Cortex of kidney (tissue), 1 donor: ENCODE measurements at places on chromosomes 7 and 10.

DNA sequence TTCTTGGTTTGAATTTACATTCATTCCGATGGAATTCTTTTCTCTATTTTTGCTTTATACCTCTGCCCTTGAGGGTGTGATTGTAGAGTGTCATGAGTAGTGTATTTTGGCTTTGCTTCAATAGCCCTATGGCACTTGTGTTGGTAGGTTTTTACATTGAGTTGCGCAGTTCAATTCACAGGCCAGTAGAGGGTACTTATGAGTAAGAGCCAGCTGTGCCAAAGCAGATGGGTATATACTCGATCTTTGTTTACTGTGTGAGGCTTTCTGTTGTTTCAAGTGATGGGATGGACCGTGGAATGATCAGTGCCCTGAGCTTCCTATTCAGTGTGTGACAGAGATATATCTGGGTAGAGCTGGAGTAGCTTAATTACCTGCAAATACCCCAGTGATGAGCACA is 4.3 kb upstream of the AKR1C3 start:
- no peak for DNase-seq

- DNase-seq, result no peak
Observed at GRCh38 chr10:123787566-123787965, 104.0 kb downstream of the CPXM2 start.

GRCh38 chr7:14936554-14936953 is 34.0 kb upstream of the DGKB start:
- DNase-seq, result no peak

- DNase-seq, result no peak
Observed at GRCh38 chr10:11993834-11994468, 48.7 kb downstream of the UPF2 start.

GRCh38 chr10:67696679-67697078 is 684 bp upstream of the CTNNA3 start:
- no peak for DNase-seq

DNA sequence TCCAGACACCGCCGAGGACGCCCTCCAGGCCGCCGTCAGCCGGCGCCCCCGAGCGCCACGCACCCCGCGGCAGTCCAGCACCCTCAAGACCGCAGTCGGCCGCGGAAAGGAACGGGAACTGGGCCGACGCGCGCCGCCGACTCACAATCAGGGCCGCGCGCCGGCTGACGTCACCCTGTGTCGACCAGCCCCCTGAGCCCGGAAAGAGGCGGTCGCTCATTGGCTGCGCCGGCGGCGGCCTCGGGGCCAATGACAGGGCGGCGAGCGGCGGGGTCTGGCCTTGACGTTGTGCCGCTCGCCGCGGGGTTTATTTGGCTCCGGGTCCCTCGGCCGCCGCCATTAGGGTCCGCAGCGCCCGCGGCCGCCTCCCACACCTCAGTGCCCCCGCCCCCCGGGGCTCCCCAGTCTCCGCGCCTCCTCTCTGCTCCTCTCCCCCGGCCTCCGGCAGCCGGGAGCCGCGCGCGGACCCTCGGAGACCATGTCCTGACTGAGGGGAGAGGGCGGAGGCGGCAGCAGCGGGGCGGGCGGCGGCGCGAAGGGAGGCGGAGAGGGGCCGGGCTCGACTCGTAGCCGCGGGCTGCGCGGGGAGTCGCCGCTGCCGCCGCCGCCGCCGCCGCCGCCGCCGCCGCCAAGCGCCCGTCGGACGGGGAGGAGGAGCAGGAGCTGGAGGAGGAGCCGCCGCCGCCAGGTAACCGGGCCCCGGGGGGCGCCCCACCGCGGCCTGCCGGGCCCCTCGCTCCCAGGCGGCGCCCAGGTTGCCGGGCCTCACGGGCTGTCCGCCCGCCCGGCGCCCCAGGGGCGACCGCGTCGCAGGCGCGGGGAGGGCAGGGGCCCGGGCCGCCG is 25.1 kb upstream of the ZRANB1 start:
- peak; percentile 19 for DNase-seq

GRCh38 chr7:4247106-4247876 is 434.8 kb upstream of the FOXK1 start:
- no peak for DNase-seq

DNA sequence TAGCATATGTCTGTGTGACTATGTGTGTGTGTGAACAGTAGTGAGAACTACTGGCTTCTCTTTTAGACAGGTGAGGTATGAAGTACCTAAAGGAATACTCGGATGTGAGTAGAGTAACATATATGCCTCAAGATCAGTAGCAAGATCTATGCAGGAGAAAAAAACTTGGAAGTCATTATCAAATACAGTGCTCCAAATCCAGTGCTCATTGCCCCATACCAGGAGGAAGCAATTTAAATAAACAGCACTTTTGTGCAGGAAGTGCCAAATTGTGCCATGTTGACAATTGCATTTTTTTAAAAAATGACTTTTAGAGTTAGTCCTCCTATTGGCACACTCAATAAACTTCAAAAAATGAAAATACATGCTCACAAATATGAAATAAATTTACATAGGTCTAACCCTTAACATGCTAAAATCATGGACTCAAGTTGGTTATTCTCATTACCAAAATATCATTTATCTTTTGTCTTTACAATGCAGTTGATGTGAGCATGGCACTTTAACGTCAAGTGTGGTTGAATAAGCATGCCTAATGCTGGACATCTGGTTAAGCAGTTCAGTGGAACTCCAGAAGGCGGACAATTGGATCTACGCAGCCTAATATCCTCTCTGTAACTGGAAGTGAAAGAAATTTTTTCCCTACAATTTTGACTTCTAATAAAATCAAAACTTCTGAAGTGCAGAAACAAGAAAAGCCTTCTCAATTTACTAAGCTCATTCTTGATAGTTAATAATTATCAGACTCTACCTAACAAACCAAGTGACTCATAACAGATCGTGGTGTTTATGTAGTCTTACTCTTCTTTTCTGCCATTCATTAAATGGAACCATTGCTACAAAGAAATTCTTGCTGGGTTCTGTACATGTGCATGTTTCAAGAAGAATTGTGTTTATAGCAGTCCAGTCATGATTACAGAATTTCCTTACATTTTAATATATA is 195.2 kb downstream of the MDFIC start:
- no peak for DNase-seq

DNA sequence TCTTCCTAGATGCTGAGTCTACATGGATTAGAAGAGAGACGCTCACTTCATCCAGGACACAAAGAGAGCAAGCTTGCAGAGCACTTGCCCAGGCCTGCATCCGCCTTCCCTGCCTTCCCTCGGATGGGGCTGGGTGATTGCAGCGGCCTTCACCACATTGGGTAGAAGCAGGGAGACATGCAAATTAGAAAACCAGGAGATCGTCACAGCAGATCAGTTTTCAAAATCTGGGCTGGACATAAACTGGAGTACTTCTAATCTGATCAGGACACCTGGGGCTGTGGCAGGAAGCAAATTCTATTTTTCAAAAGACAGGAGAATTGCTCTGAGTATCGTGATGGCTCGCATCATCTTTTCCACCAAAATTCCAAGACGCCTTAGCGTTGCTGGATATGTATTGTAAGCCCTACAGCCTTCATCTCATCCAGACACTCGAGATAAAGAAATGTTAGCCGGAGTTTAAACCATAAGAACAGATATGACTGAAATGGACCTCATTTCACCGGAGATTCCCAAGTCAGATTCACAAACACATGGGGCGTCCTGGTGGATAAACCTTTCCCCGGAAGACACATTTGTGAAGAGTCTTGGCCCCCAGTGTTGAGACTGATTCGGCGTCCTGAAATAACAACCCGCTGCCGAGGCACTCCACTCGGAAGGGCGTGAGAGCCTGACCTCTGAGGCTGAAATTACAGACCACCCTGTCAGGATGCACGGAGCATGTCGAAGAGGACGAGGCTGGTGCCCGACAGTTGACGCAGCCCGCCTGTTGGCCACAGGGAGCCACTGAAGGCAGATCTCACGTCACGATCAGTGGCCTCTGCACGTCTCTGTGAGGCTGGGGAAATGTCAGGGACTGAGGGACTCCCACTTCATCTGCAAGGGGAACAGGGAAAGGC is 91.2 kb upstream of the PARD3 start:
- DNase-seq, result no peak

DNA sequence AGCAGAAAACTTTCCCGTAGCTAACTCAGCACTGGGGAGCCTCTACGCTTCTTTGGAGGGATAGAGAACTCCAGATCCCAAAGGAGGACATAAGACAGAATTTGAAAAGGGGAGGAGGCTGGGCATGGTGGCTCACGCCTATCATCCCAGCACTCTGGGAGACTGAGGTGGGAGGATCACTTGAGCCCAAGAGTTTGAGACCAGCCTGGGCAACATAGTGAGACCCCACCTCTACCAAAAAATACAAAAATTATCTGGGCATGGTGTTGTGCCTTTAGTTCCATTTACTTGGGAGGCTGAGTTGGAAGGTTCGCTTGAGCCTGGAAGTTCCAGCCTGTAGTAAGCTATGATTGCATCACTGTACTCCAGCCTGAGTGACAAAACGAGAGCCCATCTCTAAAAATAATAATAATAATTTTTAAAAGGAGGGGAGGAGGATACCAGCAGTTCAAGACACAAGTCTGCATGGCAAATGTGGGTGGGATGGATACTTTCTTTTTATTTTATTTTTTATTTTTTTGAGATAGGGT is 165.9 kb upstream of the SH2B2 start:
- no peak for DNase-seq

GRCh38 chr10:112883360-112884178 is 66.5 kb upstream of the TCF7L2 start:
- no peak for DNase-seq

GRCh38 chr7:34756025-34756437 is 98.0 kb downstream of the NPSR1 start:
- DNase-seq, result no peak

GRCh38 chr10:128210215-128211063 is 84.2 kb upstream of the MKI67 start:
- DNase-seq, result no peak

- DNase-seq, result no peak
Observed at GRCh38 chr10:118838364-118838763, 83.6 kb upstream of the CACUL1 start.

DNA sequence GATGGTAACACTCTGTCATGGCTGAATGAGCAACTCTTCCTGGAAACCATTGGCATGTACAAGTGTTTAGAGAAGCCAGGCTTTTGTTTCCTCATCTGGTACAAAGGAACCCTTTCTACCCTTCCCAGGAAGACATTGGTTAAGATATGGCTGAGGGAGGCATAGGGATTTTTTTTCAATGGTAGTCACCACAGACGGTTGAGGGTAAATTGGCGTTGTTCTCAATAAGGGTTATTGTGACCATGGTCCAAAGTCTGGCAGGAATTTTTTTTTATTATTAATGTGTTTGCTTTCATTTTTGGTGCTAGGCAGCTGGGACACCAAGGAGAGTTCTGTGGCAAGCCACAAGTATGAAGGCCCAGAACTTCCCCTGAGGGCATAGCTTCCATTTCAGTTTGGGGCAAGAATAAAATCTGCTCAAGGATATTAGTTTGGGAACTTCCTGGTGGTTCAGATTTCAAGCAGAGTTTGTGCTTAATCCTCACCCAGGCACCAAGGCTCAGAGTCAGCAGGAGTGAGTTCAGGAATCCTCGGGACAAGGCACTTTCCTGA is at the start of gene PLEKHS1:
Gene PLEKHS1 (plus strand): TSS at position 502 of the 552 bp plus-strand sequence. CDS start 3,596 bp downstream, outside the sequence.
- DNase-seq, result no peak

- DNase-seq, result no peak
Observed at GRCh38 chr10:132743925-132744490, 41.9 kb downstream of the NKX6-2 start.

DNA sequence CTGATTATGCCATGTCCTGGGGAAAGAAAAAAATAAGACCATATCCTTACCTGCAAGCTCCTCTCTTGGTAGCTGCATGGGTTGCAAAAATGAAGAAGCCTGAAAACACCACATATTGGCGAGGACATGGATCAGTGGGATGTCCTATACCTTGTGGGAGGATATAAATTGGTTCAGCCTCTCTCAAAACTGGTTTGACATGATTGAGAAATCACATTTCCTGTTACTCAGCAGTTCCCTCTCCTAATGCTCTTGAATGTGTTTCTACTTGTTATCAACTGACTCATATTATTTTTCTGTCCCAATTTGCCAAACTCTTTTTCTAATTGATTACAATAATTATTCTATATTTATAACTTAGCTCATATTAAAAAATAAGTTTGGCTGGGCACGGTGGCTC is 380.2 kb downstream of the EXOC4 start:
- DNase-seq, result no peak

DNA sequence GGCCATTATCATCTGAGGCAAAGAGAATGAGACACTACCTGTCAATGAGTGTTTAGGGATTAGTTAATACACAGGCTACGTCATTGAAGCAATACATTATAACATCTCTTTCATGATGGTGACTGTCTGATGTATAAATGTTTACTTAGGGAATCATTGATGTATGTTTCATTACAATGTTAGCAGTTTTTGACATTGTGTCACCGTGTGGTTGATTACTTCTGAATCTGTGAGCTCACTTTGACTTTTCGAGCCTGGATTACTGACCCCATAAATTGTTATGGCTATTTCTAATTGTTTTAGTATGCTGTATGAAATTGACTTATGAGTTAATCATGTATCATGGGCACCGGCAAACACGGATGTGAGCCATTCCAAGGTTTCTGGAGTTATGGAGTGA is 494.0 kb downstream of the MAGI2 start:
- DNase-seq, result no peak

DNA sequence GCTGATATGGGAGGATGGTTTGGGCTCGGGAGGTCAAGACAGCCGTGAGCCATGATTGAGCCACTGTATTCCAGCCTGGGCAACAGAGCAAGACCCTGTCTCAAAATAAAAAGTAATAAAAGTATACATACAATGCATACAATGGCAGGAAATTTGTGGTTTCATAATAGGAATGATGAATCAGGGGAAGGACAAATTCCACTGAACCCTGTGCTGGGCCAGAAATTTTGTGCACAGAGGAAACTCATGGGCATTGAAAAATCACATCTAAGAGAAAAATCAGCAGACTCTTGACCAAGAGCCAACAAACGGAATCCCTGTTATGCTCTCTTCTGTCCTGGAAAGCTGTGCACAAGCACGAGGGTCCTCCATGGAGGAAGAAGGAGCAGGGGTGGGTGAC is 35.1 kb downstream of the SEM1 start:
- DNase-seq, result no peak

GRCh38 chr7:152674860-152675758 is 832 bp downstream of the XRCC2 start:
- no peak for DNase-seq

DNA sequence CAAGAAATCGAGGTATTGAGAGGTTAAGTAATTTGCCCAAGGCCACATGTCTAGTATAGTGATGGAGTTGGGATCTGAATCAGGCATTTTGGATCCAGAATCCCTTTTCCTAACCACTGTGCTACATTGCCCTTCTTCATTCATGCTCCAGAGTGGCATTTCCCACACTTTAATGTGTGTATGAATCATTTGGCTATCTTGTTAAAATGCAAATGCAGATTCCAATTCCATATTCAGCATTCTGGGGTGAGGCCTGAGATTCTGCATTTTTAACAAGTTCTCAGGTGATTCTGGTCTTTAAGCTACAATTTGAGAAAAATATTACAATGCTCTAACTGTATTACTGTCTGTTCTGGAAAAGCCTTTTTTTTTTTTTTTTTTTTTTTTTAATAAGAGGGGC is 631.3 kb downstream of the PHTF2 start:
- DNase-seq, result no peak
